Endothelial cell (in vitro differentiated cells): ENCODE measurements at places on chromosomes 12 and 14.

GRCh38 chr12:132014092-132014914, 64.6 kb downstream of the EP400 start:
- no peak for DNase-seq

DNA sequence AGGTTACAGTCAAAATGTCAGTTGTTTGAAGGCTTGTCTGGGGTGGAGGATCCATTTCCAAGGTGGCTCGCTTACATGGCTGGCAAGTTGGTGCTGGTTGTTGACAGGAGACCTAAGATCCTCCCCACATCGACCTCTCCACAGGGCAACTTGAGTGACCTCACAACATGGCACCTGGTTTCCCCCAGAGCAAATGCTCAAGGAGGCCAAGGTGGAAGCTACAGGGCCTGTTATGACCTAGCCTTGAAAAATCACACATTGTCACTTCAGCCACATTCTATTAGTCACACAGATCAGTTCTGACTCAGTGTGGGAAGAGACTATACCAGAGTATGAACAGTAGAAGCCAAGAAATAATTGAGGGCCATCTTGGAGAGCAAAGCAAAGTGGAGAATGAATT, 11.3 kb upstream of the GNG2 start:
- no peak for DNase-seq

GRCh38 chr12:4985820-4986219, 57.9 kb upstream of the KCNA5 start:
- DNase-seq = no peak

DNA sequence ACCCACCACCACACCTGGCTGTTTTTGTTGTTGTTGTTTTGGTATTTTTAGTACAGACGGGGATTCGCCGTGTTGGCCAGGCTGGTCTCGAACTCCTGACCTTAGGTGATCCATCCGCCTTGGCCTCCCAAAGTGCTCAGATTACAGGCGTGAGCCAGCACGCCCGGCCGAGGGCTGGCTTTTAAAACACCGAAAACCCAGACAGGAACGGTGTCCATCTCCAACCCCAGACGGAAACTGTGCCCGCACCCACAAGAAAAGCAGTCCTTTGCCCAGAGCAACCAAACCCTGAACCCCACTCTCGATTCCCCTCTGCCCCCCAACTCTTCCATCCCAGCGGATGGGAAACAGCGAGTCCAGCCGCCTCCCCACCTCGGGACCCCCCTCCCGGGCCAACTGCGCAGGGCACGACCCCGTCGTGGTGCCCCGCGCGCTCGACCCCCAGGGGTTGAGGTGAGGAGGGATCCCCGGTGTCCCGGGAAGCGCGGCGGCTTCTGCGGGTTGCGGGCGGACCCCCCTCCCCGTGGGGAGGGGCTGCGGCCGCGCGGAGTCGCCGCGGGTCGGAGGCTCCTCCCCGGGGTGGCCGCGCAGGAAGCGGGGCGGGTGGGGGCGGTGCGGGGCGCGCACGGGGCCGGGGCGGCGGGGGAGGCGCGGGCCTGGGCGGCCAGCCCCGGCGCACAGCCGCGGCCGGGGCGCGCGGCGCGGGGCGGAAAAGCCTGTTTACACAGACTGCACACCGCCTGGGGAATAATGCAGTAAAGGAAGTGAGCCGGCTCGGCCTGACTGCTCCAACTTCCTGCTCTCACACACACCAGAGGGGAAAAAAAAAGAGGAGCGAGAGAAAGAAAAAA, at the start of gene ELK3:
Gene ELK3 (plus strand): TSS at position 651 of the 851 bp plus-strand sequence.
- peak; percentile 85 for DNase-seq

DNA sequence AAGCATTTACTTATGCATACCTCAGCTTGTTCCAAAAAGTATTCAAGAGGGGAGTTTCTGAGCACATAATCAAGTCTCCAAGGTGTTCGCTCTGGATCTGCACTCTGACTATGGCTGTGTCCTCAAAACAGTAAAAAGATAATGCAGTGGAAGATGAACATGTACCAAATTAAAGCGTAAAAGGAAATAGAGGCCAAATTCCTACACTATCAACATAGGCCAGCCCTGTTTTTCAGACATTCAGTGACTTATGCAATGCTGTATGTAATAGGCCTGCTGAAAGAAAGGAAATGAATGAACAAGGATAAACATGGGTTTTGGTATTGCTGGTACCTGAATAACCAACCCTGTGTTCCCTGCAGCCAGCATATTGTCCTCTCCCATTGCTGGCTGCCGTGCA, 115.7 kb downstream of the SAMD4A start:
- no peak for DNase-seq

GRCh38 chr14:64232095-64232838, 61.9 kb downstream of the ESR2 start:
- DNase-seq = no peak

- peak; percentile 19 for DNase-seq
Observed at GRCh38 chr14:103819503-103820307, 27.7 kb downstream of the PPP1R13B start.

GRCh38 chr12:110860833-110861296, 14.1 kb downstream of the CCDC63 start:
- DNase-seq = no peak

GRCh38 chr12:114751712-114752111, 67.7 kb upstream of the TBX3 start:
- DNase-seq = no peak

DNA sequence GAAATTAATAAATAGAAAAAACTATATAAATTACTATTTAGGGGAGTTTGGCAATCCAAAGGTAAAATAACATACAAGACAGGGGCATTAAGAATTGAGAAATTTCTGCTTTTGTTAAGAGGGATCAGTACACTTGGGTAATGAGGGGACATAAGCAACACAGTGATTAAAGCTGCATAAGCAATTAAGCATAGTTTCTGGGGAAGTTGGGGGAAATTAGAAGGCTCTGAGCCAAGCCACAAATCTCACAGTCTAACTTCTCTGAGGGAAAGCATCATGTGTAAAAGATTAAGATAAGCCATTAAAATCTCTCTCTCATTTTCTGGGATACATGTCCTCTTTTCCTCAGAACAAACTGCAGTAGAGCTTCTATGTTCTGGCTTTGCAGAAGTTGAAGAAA, 533.9 kb upstream of the LRFN5 start:
- no peak for DNase-seq

DNA sequence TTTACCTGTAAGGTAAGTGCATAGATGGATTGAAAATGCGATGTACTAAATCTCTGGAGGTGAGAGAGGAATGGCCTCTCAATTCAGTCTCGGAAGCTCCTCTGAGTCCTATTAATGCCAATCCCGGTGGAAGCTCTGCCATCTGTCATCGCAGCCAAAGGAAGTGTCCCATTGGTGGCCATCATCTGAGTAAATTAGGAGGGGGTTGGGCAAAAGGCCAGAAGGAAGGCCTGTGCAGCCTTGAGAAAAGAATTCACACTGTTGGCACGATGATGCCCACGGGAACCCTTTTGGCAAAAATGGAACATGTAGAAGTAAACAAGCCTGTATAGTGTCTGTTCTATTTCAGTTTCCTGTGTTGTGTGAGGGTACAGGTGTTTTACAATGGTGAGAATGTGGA, 494.8 kb downstream of the NELL2 start:
- DNase-seq = no peak

- DNase-seq = no peak
Observed at GRCh38 chr12:57033431-57033830, 16.5 kb downstream of the MYO1A start.

- DNase-seq = peak; percentile 62
Observed at GRCh38 chr12:3658327-3659163, 94.4 kb downstream of the CRACR2A start.

- no peak for DNase-seq
Observed at GRCh38 chr12:63042646-63043045, 107.7 kb upstream of the PPM1H start.

- DNase-seq = no peak
Observed at GRCh38 chr12:95321516-95322246, 104.1 kb downstream of the VEZT start.

- no peak for DNase-seq
Observed at GRCh38 chr12:25052914-25053211, 104.0 kb upstream of the BCAT1 start.

DNA sequence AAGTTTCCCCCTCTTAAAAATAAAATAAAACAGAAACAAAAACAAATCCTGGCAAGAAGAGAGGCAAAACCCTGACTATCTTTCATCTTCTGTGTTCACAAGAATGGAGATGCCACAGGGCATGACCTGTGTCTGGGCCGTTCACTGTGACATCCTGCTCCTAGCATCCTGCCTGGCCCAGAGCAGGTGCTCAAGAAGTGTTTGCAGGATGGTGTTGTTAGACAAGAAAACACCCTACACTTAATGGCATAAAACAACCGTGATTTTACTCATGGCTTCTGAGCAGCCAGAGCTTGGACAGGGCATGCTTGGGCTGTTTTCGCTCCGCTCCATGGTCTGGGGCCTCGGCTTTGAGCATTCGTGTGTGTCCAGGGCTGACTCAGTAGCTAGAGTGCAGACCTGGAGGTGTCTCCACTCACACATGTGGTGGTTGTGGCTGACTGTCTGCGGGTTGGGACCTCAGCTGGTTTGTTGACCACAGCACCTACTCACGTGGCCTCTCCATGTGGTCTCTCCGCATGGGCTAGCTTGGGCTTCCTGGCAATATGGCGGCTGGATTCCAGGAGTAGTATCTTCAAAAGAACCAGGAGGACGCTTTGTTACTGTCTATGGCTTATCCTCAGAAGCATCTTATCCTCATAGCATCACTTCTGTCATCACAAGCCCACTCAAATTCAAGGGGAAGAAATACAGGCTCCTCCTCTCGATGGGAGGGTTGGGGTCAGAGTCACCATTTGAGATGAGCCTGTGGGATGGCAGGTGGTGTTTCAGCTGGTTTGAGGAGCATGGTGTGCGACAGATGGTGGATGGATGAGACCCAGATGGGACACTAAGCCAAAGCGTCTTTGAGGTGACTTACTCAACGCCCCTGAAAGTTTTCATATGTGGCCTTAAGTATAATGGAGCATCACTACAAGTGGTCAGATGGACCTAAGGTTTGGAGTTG, 33.2 kb upstream of the FZD10 start:
- DNase-seq = no peak

GRCh38 chr12:4518106-4518728, 20.5 kb upstream of the RAD51AP1 start:
- DNase-seq = no peak

GRCh38 chr14:35900741-35901140, 74.6 kb downstream of the BRMS1L start:
- DNase-seq = no peak

DNA sequence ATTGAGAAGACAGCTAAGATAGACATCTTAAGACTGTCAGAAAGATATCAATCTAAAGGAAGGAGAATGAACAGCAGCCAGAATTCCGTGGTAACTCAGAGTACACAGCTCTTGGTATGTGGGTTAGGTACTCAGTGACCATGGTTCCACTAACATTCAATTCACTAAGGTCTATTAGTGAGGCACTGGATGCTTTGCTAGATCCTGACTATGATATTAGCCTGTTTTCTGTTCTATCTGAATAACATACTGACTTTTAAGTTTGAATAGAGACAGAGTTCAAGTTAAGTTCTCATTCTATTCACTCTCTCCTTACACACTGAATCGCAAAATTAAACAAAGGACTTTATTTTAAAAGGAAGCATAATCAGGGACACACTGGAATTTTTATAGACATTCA, 106.4 kb downstream of the PRKD1 start:
- no peak for DNase-seq

- DNase-seq = no peak
Observed at GRCh38 chr12:76152181-76152807, 67.8 kb upstream of the NAP1L1 start.

DNA sequence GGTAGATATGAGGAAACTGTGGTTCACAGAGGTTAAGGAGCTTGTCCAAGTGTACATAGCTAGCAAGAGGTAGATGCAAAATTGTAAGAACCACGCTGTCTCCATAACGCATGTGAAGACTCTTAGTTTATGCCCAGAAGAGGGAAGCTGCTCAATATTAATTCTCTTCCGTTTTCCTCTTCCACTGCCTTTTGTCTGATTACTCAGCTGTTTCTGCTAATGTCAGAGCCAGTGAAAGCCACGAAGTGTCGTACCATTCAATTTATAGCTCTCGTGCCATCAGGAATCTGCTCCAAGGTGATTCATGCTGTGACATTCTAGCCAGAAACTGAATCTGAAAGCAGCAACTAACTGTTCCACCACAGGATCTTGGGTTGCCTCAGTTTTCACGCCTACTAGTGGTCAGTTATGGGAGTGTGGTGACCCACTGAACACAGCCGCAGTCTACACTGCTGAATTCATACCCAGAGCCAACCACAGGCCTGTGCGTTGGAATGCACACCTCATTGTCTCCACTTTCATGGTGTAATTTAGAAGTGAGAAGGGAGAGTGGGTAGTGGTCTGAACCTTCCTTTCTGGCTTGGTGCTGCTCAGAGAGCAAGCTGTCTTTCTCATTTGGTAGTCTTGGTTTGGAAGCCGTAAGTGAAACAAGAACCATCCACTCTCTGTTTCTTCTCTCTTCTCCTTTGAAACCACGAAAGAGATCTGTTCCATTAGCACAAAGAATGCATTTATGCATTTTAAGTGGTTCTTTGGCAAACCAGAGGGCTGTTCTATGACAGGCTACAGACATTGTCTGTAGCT, 74.2 kb upstream of the NAP1L1 start:
- peak; percentile 59 for DNase-seq

DNA sequence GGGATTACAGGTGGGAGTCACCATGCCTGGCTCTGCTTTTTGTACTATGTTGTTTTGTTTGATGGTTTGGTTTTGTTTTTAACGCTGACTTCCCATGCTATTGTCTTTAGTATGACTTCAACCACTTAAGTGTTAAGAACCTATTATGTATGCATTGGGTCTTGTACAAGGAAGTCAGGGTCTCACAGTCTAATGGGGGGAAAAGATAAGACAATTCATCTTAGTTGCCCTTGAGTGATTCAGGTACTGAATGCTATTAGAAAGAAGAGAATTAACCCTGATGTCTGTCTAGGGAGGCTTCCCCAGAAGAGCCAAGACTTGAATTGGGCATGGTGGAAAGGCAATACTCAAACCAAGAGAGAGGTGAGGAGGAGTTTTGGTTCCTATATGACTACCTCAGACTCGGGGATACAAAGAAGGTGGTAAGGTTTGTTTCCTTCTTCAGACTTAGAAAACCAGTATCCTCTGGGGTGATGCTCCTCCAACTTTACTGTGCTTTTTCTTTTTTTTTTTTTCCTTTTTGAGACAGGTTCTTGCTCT, 64.6 kb downstream of the SUSD6 start:
- no peak for DNase-seq

DNA sequence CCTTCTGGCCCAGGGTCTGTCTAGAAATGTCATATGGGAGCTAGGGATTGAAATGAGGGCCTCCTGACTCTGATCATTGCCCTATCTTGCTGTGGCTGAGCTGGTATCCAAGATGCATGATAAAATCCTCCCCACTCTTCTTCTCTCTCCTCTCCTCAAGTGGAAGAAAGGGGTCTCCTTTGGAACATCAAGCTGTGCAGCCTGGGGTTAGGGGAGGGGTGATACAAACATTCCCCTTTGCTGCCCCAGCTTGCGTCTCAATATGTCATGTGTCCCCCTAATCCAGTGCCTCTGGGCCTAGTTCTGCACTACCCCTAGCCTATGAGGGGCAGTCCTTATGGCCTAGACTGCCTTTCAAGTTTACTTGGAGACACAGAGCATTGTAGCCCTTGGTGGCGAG, 8.5 kb downstream of the RDH16 start:
- DNase-seq = no peak

GRCh38 chr12:79891506-79892162, 43.3 kb downstream of the PPP1R12A start:
- DNase-seq = no peak

- DNase-seq = no peak
Observed at GRCh38 chr12:42237853-42238239, 202 bp downstream of the YAF2 start.
